T47D (cell line): ENCODE measurements at places on chromosomes 11 and 22.

DNA sequence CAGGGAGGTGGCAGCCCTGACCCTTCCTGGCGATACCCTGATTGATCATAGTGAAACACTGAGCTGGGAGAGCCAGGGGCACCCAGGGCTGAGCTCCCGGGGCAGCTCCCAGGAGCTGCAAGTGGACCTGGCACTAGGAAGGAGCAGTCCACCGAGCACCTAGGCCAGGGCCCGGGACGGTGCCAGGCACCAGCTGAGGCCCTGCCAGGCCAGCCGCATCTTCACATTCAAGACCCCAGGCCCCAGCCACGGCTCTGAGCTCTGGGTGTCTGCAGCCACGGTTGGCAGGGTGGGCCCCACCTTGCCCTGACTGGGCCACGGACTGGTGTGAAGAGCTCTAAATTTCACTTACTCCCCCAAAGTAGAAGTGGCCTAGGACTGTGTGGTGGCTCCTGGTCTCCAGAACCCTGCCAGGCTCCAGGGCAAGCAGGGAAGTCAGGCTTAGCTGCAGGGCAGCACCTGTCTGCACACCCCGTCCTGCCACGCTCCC lies 58.3 kb downstream of the RTN4R start:
- DNase-seq: no peak

GRCh38 chr11:70948855-70949531 lies 303.4 kb downstream of the SHANK2 start:
- DNase-seq: no peak

DNA sequence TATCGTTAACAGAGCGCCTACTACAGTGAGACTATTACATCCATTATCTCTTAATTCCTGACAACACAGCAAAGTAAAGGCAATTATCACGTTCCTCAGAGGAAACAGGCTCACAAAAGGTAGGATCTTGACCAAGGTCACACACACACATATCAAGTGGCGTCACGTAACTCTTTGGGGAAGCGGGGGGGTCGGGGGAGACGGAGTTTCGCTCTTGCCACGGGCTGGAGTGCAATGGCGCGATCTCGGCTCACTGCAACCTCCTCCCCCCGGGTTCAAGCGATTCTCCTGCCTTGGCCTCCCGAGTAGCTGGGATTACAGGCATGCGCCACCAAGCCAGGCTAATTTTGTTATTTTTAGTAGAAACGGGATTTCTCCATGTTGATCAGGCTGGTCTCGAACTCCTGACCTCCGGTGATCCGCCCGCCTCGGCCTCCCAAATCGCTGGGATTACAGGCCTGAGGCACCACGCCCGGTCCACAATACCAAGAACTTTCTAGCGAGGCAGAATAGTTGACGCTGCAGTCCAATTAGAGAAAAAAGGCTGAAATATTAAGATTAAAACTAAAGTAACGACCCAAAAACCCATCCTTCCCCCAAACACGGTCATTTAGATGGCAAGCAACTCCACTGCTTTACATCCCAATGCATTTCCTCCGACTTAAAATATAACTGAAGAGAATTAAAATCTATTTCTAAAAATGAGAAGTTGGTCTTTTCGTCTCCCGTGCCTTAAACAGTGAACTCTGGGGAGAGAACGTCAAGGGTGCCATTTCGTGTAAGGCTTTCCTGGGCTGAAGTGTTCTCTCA lies 1.2 kb downstream of the DDX17 start:
- peak; percentile 40 for DNase-seq

GRCh38 chr22:43862074-43862881 lies at the start of gene SULT4A1:
Gene SULT4A1 (minus strand): TSS chr22:43862513. CDS start chr22:43862382, 131 bp downstream.
- no peak for DNase-seq

DNA sequence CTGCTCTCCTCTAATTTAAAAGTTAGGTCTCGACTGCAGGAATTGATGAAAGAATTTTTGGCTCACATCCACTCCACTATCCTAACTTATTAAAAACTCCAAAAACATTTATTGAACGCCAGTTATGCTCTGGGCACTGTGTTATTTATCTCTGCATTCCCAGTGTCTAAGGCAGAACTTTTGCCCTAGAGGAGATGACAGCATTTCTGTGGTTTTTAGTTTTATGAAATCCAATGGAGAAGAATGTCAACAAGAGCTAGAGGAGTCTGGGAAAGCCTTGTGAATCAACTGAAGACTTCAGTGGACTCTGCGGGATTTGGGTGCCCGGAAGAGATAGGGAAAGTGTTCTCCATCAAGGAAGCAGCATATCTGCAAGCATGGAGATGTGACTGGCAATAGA lies 217.0 kb upstream of the PGR start:
- DNase-seq: no peak

- DNase-seq: no peak
Measured at GRCh38 chr11:97229936-97230335, 840.1 kb downstream of the JRKL start.

DNA sequence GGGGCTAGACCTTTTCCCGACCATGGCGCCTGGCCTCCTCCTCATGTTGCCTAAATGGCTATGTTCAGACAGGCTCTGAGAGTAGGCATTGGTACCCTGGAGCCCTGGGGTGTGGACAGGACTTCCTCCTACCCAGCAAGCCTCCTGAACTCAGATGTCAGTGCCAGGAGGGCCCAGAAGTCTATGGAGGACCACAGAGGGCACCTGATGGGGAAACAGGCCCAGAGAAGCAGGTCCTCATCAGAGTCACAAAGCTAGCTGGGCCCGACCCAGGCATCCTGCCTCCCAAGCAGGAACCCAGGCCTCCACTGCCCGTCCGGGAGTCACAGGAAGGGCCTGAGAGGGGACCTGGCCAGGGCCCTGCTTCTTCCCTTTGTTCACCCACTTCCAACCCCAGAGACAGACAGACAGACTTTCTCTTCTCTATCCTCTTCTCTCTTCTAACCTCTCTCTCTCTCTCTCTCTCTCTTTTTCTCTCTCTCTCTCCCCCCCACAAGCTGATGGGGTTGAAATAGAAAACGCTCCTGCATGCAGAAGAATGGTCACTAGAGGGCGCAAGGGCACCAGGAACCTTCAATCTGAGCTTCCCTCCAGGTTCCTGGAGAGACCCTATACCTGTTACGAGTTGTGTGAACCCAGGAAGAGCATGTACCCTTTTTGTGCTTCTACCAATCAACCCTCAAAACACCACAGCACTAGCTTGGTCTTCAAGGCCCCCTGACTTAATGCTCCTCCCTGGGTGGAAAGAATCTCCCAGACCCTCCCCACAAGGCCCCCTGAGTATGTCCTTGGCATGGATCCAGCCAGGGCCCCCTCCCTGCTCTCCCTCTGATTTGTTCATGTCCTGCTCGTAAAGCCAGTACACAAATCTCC lies 27.1 kb downstream of the ARAP1 start:
- peak; percentile 91 for DNase-seq

DNA sequence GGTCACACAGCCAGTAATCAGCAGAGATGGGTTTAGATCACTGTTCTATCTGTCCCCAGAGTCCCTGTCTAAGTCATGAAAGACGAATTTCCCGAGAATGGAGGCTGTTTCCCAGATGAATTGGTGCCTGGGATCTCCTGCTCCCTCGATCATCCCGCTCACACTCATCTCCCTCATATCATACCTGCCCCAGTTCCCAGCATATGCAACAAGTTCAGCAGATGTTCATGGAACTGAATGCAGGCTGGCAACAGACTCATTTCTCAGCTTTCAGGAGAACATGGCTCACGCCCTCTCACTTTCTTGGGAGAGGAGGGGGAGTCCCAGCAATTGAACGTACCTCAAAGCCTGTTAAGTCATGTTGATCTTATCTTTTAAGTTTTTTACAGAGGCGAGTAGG lies 22.1 kb downstream of the CD6 start:
- no peak for DNase-seq

DNA sequence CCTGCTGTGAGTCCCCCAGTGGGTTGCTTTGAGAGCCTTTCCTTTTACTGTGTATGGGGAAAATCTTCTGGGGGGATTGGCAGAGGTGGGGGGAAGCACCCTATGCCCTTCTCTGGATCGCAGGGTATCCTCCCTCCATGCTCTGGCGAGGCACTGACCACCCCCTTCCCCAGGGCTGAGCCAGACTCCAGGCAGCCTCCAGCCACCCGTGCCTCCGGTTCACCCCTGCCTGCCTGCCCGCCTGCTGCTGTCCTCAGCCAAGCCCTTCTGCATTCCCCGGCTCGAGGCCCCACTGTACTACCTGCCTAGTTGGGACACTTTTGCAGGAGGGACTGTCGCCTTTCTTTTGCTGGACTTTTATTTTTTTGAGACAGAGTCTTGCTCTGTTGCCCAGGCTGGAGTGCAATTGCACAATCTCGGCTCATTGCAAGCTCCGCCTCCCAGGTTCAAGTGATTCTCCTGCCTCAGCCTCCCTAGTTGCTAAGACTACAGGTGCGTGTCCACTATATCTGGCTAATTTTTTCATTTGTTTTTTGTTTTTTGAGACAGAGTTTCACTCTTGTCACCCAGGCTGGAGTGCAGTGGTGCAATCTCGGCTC lies 23.8 kb upstream of the TP53I11 start:
- no peak for DNase-seq

DNA sequence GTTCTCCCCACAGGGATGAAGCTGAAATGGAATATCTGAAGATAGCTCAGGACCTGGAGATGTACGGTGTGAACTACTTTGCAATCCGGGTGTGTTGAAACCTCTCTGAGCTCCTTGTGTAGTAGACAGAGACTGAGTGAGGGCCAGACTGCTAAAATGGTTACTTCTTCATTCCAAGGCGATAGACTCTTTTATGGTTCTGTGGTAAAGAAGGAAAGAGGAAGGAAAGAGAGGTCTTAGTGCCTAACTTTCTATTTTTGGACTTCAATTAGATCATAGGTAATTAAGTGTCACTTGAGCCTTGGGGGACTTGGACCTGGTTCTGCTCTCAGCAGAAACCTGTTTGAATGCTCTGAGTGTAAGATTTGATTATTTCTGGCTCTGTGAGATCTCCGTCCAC lies 54.7 kb downstream of the NF2 start:
- no peak for DNase-seq

DNA sequence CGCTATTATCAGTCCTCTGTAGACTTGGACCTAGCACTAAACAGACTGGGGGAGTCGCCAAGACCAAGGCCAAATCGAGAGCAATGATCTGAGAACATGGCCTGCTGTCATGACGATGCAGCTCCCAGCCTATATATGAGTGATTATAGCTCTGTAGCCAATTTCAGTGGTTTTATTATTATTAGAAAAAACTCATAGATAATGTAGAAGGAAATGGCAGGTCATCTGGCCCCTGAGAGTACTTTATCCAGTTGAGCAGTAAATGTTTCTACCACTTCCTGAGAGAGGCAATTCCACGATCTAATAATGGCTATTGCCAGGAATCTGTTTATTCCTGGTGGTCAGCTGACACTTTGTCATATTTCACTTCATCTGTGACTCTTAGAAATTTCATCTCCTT lies 666.7 kb downstream of the OPCML start:
- DNase-seq: no peak

- no peak for DNase-seq
Measured at GRCh38 chr22:41831383-41831782, 1.5 kb upstream of the SREBF2 start.
